ENCODE measurements at places on chromosomes 1 and 21.

GRCh38 chr1:184890539-184890973 is 83.8 kb downstream of the NIBAN1 start:
- DNase-seq = peak; percentile 95

DNA sequence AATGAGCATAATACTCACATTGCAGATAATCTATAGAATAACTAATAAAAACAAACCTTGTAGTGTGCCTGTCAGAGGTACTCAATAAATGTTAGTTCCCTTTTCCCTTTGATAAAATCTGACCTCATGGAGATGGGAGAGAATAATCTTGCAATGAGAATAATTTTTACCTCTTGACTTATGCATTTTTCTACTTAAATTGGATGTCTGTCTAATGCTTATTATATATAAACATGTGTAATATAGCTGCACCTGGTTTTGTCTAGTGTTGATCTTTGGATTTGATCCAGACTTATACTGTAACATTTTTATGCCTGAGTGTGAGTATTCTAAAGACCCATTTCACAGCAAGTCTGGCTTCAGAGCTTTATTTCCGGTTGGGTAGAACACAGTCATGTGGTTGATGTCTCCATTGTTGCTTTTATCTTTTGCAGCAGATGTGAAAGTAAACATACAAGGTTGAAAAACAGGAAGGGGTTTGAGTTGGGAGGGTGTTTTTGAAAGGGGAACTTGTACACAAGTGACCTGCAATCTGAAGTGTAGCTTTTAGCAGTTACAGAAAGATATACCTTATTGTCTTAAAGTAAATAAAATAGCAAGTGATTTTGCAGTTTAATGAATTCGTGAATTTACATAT is 12.4 kb downstream of the EPB41 start:
- DNase-seq = no peak

DNA sequence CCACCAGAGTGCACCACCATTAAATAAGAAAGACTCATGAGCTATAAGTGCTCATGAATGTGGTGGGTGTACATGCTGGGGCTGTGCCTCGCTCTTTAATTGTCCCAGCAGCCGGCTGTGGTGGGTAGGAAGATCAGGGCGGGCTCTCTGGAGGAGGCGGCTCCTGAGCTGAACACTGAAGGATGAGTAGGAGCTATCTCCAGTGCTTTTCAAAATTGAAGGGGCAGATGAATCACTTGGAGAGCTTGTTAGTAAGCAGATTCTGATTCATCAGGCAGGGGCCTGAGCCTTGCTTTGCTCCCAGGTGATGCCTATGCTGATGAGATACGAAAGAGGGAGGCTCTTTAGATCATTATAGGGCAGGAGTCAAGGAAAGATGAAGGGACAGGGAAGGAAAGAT is 54.1 kb downstream of the ETS2 start:
- no peak for DNase-seq

- no peak for DNase-seq
Measured at GRCh38 chr21:45280178-45280821, 7.4 kb downstream of the POFUT2 start.

DNA sequence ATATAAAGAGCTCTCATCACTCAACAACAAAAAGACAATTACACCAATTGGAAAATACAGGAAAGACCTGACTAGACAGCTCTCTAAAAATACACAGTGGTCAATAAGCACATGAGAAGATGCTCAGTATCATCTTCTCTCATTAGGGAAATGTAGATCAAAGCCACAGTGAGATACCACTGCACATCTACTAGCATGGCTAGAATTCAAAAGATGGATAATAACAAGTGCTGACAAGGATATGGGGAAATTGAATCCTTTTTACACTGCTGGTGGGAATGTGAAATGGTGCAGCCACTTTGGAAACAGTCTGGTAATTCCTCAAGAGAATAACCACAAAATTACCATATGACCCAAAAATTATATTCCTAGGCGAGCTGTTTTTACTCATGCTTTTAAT is 9.4 kb downstream of the ACOT7 start:
- no peak for DNase-seq

- no peak for DNase-seq
Measured at GRCh38 chr1:232568906-232569553, 60.9 kb downstream of the SIPA1L2 start.

DNA sequence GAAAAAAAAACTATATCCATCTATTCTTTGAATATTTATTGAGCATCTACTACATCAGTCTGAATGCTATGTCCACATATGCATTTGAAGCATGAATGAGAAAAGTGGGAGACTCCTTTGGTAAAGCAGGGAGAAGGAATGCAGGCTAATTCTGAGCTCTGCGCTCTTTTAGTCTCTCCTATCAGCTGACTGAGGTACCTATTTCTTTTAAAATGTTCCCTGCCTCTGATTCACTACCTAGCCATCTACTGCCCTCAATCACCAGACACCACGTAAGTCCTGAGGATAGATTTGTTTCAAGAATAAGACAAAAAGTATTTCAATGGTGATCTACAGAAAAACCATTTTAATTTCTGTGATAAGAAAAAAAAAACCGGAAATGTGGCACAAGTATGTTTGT is 3.8 kb upstream of the RGS13 start:
- no peak for DNase-seq

DNA sequence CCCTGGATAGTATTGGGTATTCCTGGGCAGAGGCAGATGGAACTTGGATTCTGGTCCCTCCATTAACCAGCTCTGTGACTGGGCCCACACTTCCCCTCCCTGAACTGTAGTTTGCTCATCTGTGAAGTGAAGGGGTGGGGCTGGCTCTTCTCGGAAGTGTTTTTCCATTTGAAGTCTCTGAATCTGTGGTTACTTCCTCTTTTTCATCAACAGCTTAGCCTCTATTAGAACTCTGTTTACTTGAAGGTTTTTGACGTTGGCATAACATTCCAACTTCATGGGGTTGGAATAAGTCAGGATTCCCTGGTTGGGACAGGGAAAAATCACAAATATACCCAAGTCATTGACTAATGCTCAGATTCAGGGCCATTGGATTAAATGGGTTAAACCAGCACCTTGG is 3.6 kb downstream of the KIAA0040 start:
- no peak for DNase-seq

DNA sequence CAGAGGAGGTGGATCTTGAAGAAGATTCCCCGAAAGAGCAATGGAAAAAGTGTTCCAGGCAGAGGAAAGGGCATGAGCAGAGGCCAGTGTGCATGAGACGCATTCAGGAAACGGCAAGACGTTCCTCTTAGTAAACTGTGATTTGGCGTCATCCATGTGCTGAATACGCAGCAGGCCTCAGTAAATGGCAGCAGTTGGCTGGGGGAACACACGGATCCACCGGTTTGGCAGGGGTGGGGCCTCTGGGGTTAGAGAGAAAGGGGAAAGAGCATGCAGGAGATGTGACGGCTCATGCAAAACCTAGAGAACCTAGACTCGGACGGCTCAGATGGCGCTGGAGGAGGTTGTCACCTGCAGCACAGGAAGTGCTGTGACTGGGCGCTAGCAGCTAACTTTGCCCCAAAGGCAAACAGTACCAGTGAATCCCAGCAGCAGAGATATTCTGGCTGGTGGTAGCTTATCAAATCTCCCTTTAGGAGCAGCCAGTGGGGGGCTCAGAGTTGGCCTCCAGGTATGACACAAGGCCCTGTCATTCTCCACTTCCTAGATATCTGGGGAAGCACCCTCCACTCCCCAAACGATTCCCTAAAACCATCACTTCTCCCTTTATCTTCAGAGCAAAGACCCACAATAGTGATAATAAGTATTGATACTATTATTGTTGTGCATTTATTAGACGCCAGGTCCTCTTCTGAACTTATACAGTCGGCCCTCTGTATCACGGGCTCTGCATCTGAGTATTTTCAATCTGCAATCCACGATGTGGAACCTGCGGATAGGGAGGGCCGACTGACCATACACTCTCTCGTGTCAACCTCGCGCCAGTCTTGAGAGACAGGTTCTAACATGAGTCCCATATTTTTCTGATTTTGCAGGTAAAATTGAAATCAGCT is 7.6 kb downstream of the LAPTM5 start:
- DNase-seq = no peak

GRCh38 chr21:29376556-29376955 is 77.8 kb downstream of the BACH1 start:
- no peak for DNase-seq

DNA sequence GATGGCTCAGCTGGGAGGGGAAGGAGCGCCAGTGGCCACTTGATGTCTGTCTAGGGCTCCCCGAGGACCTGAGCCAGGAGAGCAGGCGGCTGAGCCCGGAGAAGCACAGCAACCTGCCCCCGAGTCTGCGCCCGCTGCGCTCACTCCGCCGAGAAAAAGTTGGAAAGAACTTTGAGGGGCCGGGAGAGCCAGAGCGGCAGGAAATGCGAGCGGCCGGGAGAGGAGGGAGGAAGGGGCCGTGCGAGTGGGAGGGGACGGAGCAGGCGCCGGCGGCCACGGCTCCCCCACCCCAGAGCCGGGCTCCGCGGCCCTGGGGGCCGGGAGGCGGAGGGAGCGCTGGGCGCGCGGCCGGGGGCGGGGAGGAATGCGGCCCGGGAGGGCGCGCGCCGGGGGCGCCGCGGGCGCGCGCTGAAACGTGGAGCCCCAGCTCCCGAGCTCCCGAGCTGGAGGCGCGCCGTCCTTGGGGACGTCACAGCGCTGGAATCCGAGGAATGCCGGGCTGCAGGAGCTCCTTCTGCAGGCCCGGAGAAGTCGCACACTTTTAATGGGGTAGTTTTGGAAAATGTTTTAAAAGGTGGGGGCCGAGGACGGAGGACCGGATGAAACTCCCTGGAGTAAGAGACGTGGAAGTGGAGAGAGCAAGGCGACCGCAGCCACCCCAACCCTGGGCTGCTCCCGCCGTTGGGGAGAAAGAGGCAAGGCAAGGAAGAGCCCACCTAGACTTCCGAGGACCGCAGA is at the start of gene PTPN14:
PTPN14 (minus strand) TSS at position 167 of the 738 bp plus-strand sequence. CDS start 86,799 bp downstream, outside the sequence.
- peak; percentile 92 for DNase-seq

- DNase-seq = no peak
Measured at GRCh38 chr21:29403922-29404538, 105.3 kb downstream of the BACH1 start.

GRCh38 chr1:156899956-156900718 is 6.6 kb downstream of the PEAR1 start:
- DNase-seq = no peak

GRCh38 chr1:54614024-54614423 is 9.3 kb downstream of the FAM151A start:
- no peak for DNase-seq

DNA sequence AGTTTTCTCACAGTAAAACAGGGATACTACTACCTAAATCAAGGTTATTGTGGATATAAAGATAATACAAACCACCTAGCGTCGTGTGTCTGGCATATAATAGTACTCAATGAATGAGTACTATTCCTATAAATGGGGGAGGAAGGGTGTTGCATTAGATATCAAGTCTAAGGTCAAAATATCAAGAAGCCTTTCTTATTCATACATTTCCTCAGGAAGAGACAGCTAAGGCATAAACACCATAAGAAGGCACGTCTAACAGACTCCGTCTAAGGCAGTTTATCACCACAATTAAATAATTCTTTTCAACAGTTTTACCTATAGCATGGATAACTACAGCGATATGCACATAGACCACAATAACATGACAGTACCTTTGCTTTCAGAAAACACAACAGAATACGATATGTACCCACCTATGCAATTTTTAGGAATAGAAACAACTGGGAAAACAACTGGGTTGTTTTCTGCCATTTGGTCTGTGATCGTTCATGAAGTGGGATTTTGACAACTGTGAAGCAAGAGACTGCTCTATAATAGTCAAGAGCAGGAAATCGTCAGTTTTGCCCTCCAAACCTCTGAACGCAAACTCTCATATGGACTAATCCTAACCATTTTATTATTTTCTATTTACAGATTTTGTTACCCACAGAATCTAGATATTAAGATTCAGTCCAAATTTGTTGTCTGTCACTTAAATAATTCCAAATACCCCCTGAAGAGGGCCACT is 53.1 kb downstream of the HNRNPR start:
- DNase-seq = no peak

DNA sequence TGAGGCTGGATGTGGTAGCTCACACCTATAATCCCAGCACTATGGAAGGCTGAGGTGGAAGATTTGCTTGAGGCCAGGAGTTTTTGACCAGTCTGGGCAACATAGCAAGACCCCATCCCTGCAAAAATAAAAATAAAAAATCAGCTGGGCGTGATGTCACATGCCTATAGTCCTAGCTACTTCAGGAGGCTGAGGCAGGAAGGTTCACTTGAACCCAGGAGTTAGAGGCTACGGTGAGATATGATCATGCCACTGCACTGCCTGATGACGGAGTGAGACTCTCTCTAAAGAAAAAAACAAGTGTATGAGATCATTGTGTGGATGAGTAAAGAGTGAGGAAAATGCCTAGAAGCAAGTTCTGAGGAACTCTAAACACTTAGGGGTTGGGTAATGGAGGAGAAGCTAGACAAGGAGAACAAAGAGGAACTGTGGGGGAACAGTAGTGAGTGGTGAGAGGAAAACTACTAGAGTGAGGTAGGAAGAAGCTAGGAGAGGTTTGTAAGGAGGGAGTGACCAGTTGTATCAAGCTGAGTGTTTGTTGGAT is 17.0 kb downstream of the CLIC4 start:
- no peak for DNase-seq

DNA sequence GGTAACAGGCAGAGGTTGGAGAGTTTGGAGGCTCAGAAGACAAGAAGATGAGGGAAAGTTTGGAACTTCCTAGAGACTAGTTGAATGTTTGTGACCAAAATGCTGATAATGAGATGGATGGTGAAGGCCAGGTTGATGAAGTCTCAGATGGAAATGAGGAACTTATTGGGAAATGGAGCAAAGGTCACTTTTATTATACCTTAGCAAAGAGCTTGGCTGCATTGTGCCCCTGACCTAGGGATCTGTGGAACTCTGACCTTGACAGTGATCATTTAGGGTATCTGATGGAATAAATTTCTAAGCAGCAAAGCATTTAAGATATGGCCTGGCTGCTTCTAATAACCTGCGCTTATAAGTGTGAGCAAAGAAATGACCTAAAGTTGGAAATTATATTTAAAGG is 17.2 kb downstream of the FAM3B start:
- no peak for DNase-seq

DNA sequence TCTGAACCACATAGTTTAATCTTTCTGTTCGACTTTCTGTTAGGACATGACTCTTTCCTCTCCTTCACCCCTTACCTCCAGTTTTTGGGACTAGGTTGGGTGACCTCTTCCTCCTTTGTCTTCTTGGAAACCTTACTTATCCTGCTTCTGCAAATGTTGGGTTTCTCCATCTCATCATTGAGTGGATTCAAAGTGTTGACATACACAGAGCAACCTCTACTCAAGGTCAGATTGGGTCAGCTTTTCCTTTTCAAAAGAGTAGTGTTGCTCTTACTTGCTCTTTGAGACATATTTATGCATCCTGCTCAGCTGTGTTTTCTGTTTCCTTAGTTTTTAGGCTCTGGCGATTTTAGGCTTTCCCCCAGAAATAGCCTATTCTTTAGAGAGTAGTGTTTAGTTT is 3.7 kb downstream of the CAMTA1 start:
- no peak for DNase-seq

GRCh38 chr1:182725259-182726255 is 41.2 kb upstream of the RGS8 start:
- DNase-seq = no peak

GRCh38 chr1:62905309-62905708 is 121.4 kb downstream of the ATG4C start:
- no peak for DNase-seq

GRCh38 chr1:66326867-66327266 is 207.1 kb upstream of the SGIP1 start:
- DNase-seq = no peak
